ENCODE measurements at places on chromosomes 5 and 9. TPM values are rescaled to one million over a fixed set of nuclear protein-coding genes. Genes with fewer than 3 reads are reported as not detected.
A peak's percentile ranks its signal among the peaks of the same experiment; 100 is the strongest.

The LCN10 gene
- total RNA-seq = not detected

The DIRAS2 gene
- not detected for total RNA-seq

The OSMR gene
- total RNA-seq = not detected

The ADAMTSL1 gene
- not detected for total RNA-seq

GRCh38 chr9:136231478-136232297 is 13.9 kb downstream of the QSOX2 start:
- peaks cover 15% of the 10 kb centered on the region for H3K4me1 ChIP-seq
- peak; percentile 65 for DNase-seq
- no peaks in the 10 kb centered on the region for H3K27me3 ChIP-seq
- H3K36me3 ChIP-seq = peaks cover 19% of the 10 kb centered on the region
- no peak overlapping the region for H3K27ac ChIP-seq

- DNase-seq = no peak
- H3K36me3 ChIP-seq = no peaks in the 10 kb centered on the region
- no peak overlapping the region for H3K27ac ChIP-seq
- peaks cover 6% of the 10 kb centered on the region for H3K27me3 ChIP-seq
- no peak overlapping the region for H3K4me3 ChIP-seq
Measured at GRCh38 chr5:38583500-38583899, 27.1 kb upstream of the LIFR start.

DNA sequence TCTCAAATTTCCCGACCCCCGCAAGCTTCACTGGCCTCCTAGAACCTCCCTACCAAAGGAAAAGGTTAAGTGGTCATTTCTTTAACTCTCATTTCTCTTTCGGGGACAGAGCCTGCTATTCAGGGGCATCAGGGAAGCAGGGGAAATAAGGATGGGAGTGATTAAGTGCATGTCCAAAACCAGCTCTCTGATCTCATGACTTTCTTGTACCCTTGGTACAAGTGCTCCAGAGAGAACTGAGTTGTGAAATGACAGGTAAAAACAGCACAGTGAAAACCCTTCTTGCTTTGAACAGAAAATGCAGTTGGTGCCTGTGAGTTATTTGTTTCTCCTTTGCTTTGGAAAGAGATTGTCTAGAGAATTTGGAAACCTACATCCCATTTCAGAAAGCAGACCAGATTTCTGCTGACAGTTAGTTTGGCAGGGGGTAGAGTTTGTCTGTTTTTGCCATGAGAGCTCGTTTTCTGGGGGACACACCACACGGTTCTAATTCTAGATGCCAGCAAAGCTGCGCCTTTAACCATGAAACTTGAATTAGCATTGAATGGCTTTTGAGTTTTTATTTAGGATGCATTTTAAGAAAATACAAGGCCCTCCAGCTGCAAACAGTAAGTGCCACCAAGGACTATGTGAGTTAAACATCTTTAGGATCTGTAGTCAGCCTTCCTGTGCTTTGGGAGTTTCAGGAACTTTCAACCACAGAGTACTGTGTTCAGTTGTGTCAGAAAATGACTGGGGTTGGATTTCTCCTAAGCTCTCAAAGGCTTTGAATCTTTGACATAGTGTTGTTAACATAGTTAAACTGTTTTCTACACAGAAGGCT is 161.7 kb upstream of the LHFPL2 start:
- H3K4me3 ChIP-seq = no peak overlapping the region
- no peaks in the 10 kb centered on the region for H3K36me3 ChIP-seq
- no peak overlapping the region for H3K27ac ChIP-seq
- no peak for DNase-seq

DNA sequence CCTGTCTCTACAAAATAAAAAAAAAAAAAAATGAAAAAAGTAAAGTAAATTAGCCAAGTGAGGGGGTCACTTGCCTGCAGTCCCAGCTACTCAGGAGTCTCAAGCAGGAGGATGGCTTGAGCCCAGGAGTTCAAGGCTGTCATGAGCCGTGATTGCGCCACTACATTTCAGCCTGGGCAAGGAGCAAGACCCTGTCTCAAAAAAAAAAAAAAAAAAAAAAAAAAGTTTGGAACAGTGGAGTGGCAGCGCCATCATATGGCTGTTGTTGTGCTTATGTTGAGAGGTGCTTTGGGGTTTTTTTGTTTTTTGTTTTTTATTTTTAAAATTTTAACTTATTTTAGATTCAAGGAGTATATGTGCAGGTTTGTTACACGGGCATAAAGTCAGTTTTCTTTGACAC is 3.6 kb downstream of the BRIX1 start:
- no peak overlapping the region for H3K4me3 ChIP-seq
- H3K36me3 ChIP-seq = peaks cover 43% of the 10 kb centered on the region
- no peaks in the 10 kb centered on the region for H3K27me3 ChIP-seq
- no peak for DNase-seq
- H3K4me1 ChIP-seq = peaks cover 13% of the 10 kb centered on the region
- no peak overlapping the region for H3K27ac ChIP-seq

GRCh38 chr5:171152382-171152781 is 156.7 kb upstream of the TLX3 start:
- DNase-seq = no peak
- H3K4me1 ChIP-seq = no peaks in the 10 kb centered on the region
- H3K4me3 ChIP-seq = no peak overlapping the region
- no peak overlapping the region for H3K27ac ChIP-seq
- H3K36me3 ChIP-seq = no peaks in the 10 kb centered on the region

DNA sequence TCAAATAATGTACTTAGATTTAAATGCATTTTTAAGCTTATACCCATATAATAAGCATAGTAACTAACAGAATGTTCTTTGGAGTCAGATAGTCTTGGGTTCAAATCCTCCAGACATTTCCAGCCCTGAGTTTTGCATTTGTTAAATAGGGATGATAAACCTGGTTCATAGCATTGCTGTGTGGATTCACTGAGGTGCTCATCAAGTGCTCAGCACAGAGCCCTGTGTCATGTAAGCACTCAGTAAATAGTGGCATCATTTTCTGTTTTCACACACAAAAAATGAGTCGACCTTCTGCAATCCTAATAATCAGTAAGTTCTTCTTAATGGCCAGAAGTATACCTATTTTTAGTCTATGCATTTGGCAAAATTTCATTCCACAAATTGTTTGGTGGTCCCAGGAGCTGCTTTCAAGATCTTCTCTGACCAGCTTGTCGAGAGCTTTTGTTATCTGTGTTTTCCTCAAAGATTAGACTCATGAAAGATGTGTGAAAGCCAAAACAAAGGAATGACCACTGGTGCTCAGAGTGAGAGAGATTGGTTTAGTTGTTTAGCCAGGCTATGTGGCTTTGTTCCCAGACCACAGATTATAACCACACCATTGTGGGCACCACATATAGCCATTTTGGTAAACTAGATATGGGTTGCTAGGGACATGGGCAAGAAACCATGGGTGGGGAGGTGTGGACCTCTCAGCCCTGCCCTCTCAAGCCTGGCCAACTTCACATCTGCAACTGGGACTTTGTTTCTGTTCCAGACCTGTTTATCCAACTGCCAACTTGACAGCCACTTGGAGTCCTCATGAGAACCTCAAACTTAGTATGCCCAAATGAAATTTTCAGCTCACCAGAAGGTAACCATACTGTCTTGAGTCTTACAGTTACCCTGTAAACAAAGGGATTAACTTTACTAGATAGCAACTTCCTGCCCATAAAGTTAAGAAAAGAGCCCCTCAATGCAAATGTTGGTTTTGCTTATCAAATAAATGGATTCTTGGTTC is 45.0 kb downstream of the DOCK8 start:
- no peak overlapping the region for H3K27ac ChIP-seq
- H3K27me3 ChIP-seq = no peaks in the 10 kb centered on the region
- H3K4me1 ChIP-seq = peaks cover 3% of the 10 kb centered on the region
- peaks cover 2% of the 10 kb centered on the region for H3K36me3 ChIP-seq
- DNase-seq = no peak

GRCh38 chr9:106892632-106893031 is 29.7 kb downstream of the ZNF462 start:
- H3K4me3 ChIP-seq = no peak overlapping the region
- H3K27me3 ChIP-seq = no peaks in the 10 kb centered on the region
- DNase-seq = no peak
- no peaks in the 10 kb centered on the region for H3K4me1 ChIP-seq

DNA sequence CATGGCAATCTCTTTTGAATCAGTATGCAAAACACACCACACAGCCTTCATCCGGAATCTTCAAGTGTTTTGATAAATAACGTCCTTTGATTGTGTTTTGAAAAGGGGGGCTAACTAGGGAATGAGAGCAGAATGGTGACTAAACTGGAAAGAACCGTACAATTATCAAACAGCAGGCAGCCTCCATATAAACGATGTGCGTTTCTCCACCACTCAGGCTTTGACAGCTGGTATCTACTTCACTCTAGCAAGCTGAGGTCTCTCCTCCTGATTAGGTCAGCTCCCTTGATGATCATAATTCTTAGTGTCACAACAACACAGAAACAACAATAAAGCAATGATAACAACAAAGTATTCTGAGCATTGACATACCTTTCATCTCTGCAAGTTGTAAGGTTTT is 465.9 kb downstream of the TUSC1 start:
- H3K4me3 ChIP-seq = no peak overlapping the region
- H3K27ac ChIP-seq = no peak overlapping the region
- no peaks in the 10 kb centered on the region for H3K4me1 ChIP-seq
- no peak for DNase-seq
- H3K36me3 ChIP-seq = no peaks in the 10 kb centered on the region
- H3K27me3 ChIP-seq = no peaks in the 10 kb centered on the region

GRCh38 chr5:73624888-73625287 is 1.1 kb upstream of the ARHGEF28 start:
- H3K27ac ChIP-seq = no peak overlapping the region
- peaks cover 18% of the 10 kb centered on the region for H3K27me3 ChIP-seq
- no peak overlapping the region for H3K4me3 ChIP-seq
- H3K36me3 ChIP-seq = no peaks in the 10 kb centered on the region
- DNase-seq = no peak

- no peaks in the 10 kb centered on the region for H3K4me1 ChIP-seq
- H3K4me3 ChIP-seq = no peak overlapping the region
- no peaks in the 10 kb centered on the region for H3K27me3 ChIP-seq
- DNase-seq = no peak
Measured at GRCh38 chr5:145203193-145203592, 631.9 kb downstream of the PRELID2 start.

DNA sequence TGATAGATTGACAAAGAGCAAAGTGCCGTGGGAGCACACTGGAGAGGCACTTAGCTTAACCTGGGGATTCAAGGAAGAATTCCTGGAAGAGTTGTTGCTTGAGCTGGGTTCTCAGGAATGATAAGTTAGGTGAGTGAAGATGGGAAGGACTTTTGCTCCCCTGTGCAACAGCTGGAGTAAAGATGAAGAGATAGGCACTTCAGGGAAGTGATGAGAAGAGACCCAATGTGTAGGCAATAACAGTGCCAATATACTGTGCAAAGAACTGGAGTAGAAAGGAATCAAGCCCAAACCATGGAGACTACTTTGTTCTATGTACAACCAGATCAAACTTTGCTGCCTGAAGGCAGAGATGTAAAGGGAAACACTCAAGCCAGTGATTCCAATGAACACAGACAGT is 92.2 kb downstream of the ADGRV1 start:
- H3K36me3 ChIP-seq = no peaks in the 10 kb centered on the region
- no peak for DNase-seq
- no peaks in the 10 kb centered on the region for H3K4me1 ChIP-seq
- no peak overlapping the region for H3K4me3 ChIP-seq
- no peak overlapping the region for H3K27ac ChIP-seq

- H3K36me3 ChIP-seq = no peaks in the 10 kb centered on the region
- no peak overlapping the region for H3K27ac ChIP-seq
- H3K4me3 ChIP-seq = no peak overlapping the region
- no peaks in the 10 kb centered on the region for H3K27me3 ChIP-seq
- no peaks in the 10 kb centered on the region for H3K4me1 ChIP-seq
Measured at GRCh38 chr5:124995421-124995820, 249.0 kb upstream of the ZNF608 start.

GRCh38 chr5:148477429-148477828 is 93.7 kb downstream of the FBXO38 start:
- no peak for DNase-seq
- H3K27me3 ChIP-seq = no peaks in the 10 kb centered on the region
- no peaks in the 10 kb centered on the region for H3K4me1 ChIP-seq
- no peak overlapping the region for H3K4me3 ChIP-seq

- H3K4me3 ChIP-seq = no peak overlapping the region
- no peaks in the 10 kb centered on the region for H3K27me3 ChIP-seq
- H3K4me1 ChIP-seq = no peaks in the 10 kb centered on the region
Measured at GRCh38 chr9:8845376-8845775, 1045.8 kb upstream of the DMAC1 start.

DNA sequence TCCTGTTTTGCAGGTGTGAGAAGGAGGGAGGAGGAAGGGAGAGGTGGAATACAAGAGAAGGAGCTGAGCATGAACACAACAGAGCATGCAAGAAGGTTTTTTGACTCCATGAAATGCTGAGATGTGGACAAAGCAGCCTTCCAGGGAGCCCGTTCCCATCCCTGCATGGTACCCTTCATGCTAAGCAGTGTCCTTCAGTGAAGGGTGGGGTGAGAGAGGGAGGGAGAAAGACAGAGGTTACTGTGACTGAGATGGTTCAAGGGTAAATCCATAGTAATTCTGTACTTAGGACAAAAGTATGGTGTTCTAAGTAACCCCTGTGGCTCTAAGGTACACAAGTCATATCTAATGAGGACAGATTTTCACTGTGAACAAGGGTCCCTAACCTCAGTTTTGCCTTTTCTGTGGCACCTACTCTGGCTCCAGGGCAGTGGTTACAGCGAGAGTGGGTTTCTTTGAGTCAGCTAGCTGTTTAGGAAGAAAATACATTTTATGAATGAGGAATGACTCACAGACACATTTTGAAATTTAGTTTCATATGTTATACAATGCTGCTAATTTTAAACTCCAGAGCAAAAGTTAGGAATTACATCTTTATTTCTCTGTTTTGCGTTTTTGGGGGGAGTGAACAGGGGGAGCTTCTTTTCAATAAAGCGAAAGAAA is 184.9 kb upstream of the SLC12A2 start:
- H3K4me3 ChIP-seq = no peak overlapping the region
- H3K4me1 ChIP-seq = no peaks in the 10 kb centered on the region
- H3K36me3 ChIP-seq = no peaks in the 10 kb centered on the region
- no peaks in the 10 kb centered on the region for H3K27me3 ChIP-seq
- DNase-seq = no peak
- H3K27ac ChIP-seq = no peak overlapping the region

- H3K36me3 ChIP-seq = no peaks in the 10 kb centered on the region
- H3K4me1 ChIP-seq = peaks cover 16% of the 10 kb centered on the region
- peaks cover 5% of the 10 kb centered on the region for H3K27me3 ChIP-seq
- no peak within 1 kb of the TSS for H3K4me3 ChIP-seq
- no peak within 1 kb of the TSS for H3K27ac ChIP-seq
Measured at GRCh38 chr5:172640822-172641358, at the start of gene NEURL1B. TSS of gene NEURL1B (plus strand) at chr5:172641263. CDS start at chr5:172641407, 144 bp downstream.

DNA sequence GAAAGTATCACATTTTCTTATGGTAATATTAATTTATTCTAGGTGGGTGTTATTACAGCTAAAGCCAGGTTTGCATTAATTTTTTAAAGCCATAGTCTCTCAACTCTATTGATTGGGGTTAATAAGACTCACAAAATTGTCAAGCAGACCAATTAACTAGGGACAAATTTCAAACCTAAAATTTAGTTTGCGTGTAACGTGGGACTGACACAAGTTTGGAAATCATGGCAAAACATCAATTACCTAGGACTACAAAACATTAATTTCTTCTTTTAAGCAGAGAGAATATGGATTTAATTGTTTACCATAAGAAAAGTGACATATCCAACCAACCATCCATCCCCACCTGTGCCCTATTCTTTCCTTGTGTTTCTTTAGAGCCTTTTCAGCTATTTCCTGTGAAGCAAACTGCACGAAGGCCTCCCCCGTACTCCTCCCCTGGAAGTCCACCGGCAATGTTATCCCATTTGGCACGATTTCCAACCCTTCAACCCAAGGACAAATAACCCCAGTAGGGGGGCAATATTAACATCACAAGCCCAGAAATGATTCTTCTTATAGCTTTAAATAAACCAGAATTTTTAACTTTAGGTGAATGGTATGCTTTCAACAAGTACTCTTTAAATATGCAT is 4.4 kb downstream of the HNRNPH1 start:
- no peak overlapping the region for H3K27ac ChIP-seq
- peaks cover 80% of the 10 kb centered on the region for H3K36me3 ChIP-seq
- no peaks in the 10 kb centered on the region for H3K27me3 ChIP-seq
- no peak for DNase-seq
- peak overlapping the region; percentile 8 for H3K4me3 ChIP-seq
- peaks cover 21% of the 10 kb centered on the region for H3K4me1 ChIP-seq

Data from natural killer cell (primary cell).